ENCODE measurements at places on chromosomes 11 and 22.
A peak's percentile ranks its signal among the peaks of the same experiment; 100 is the strongest.

DNA sequence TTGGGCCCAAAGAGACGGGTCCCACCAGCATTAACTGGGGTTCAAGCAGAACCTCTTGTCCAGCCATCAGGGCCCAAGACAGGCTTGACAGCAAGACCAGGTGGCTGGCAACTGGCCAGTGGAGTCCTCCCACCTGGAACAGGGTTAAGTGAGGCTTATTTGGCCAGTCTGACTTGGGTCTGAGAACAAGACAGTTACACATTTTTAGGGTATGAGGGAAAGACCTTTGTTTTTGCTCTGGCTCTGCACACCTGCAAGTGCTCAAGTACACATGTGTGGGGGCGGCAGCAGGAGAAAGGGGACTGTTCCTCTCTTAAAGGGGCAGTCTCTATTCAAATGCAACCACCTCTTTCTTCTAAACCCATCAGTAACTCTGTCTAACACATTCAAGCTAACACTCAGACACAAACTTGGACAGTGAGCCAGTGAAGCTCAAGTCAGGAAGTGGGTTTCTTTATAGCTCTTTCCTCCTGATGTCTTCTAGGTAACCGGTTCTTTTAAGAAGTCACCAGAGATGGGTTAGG is 116.2 kb downstream of the ETS1 start:
- DNase-seq: no peak

GRCh38 chr22:42313804-42314581 is 43.5 kb upstream of the TCF20 start:
- peak; percentile 56 for DNase-seq

- no peak for DNase-seq
Observed at GRCh38 chr11:108959105-108959761, 294.4 kb downstream of the DDX10 start.

- no peak for DNase-seq
Observed at GRCh38 chr11:131581046-131581445, 210.6 kb downstream of the NTM start.

- peak; percentile 78 for DNase-seq
Observed at GRCh38 chr11:29343465-29344333, 673.1 kb downstream of the KCNA4 start.

Data from D341Med (cell line).